GM04503 (cell line): ENCODE measurements at places on chromosomes 7 and 10.

DNA sequence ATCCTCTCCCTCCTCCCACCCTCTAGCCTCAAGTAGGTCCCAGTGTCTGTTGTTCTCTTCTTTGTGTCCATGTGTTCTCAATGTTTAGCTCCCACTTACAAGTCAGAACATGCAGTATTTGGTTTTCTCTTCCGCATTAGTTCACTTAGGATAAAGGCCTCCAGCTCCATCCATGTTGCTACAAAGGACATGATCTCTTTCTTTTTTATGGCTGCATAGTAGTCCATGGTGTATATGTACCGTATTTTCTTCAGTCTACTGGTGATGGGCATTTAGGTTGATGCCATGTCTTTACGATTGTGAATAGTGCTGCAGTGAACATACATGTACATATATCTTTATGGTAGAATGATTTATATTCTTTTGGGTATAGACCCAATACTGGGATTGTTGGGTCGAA lies 1.6 kb upstream of the GOT1 start:
- DNase-seq: no peak

DNA sequence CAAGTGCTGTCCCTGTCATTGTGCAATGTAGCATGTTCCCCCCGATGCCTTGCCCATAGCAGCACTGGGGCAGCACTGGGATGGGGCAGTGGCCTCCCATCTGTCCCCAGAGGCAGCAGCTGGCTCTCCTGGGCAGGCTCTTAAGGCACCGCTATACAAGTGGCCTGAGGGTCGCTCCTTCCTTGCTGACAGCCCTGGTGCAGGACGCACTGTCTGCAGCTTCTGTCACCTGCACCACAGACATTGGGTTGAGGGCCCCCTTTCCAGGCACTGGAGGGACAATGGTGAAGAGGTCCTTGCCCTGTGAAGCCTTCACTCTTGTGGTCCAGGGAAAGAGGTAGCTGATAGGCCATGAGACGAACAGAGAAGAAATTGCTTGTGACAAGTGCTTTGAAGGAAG lies 10.6 kb downstream of the CPSF4 start:
- DNase-seq: no peak

- DNase-seq: no peak
These were observed 204.8 kb downstream of the BMPER start for GRCh38 chr7:34109936-34110780.

GRCh38 chr10:79295563-79295962 lies 51.7 kb upstream of the PPIF start:
- DNase-seq: no peak

DNA sequence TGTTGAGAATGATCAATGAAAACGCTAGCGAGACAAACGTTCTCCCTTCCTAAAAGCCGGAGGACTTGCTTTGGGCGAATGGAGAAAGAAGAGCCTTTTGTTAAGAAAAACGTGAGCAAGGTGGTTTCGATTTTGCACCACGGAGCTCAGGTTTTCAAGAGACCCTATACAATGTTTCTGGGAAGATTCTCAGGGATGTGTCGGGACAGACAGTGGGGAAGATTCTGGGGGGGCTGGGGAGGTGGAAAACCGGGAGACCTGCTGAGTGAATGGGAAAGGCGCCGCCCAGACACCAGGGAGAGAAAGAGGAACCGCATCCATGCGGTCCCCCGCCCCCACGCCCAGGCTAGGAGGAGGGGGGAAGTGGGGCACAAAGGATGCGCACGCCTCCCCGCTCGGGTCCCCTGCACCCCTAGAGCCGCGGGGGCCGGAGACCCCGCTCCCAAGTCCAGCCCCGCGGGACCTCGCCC lies 745 bp downstream of the YWHAG start:
- no peak for DNase-seq

DNA sequence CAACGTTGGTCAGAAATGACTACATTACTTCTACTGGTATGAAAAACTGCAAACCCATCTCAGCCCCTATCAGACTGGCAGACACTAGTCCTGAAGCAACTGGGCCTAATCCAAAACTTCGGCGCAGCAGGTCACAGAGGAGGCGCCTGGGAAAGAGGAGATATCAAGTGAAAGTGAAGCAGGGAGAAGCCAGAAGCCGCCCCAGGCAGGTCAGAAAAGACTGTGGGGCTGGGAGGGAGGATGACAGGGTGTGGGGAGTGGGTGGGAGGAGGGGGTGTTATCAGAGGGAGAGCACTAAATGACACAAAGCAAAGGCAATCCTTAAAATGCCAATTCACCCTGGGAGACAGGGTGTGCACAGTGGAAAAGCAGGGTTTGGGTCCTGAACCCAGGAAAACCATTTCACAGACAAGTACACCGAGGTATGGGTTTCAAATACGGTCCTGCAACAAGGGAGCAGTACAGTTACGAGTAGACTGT lies 731 bp downstream of the CHCHD3 start:
- DNase-seq: no peak

GRCh38 chr10:80579849-80580637 lies 42.3 kb downstream of the SH2D4B start:
- no peak for DNase-seq

DNA sequence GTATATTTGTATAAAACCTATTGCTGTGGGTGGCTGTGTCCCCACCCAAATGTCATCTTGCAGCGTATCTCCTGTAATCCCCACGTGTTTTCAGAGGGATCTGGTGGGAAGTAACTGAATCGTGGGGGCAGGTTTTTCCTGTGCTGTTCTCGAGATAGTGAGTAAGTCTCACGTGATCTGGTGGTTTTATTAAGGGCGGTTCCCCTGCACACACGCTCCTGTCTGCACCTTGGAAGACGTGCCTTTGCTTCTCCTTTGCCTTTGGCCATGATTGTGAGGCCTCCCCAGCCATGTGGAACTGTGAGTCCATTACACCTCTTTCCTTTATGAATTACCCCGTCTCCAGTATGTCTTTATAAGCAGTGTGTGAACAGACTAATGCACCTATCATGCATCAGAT lies 97.6 kb downstream of the DYNC2I1 start:
- DNase-seq: no peak

DNA sequence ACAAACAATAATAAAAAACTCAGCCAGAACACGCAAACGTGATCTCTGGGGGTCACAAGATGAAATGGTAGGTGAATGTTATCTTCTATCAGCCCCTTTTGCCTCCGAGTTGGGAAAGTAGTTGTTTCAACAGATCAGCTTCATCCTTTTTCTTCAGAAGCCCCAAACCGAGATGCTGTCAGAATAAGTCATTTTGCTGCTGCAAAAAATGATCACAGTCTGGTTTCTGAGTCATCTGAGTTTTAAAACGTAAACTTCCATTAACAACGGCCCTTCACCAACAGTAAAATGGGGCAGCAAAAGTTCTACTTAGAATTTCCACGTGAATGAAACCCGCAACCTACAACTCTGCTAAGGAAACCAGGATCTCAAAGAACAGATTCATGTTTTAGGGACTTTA lies 44.9 kb downstream of the JCAD start:
- DNase-seq: no peak

DNA sequence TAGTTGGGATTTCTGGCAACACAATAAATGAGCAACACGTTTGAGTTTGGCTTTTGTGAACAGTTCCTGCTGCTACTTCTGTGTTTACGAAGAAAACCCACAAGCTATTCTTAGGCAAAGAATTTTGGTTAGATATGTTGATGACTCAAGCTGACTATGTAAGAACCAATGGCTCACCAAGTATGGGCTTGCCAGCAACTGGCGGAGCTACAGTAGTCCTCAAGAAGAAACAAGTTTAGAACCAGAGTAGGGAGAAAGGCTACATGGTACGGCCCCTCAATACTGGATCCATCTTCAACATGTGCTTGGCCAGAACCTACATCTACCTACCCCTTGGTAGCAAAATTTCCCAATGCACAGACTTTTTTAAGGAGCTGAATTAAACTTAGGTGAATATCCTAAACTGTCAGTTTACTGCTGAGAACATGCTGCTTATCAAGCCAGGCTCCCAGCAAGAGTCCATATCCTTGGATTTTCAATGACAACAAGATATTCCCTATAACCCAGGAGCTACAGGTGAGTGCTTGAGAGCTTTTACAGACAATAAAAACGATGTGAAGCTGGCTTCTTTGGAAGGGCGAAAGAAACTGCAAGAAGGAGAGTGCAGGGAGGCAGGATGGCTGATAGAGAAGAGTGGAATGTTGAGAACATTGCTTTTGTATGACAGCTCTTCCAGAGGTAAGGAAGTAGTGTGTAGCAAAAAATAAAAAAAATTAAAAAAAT lies 74.3 kb upstream of the ASAH2 start:
- peak; percentile 93 for DNase-seq

DNA sequence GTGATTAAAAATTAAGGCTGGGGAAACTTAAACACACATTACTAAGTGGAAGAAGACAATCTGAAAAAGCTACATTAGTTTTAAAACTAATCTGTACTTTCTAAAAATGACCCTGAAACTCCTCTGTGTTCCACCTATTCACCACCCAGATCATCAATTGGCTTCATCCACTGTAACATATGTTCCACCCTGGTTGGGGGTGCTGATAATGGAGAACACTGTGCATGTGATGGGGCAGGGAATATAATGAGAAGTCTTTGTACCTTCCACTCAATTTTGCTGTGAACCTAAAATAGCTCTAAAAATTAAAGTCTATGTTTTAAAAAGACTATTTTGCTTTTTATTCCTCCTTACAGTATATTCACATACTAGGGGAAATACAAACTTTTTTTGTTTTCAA lies 132.7 kb downstream of the CNOT4 start:
- DNase-seq: no peak

GRCh38 chr7:15832996-15833395 lies 146.5 kb upstream of the MEOX2 start:
- DNase-seq: no peak

DNA sequence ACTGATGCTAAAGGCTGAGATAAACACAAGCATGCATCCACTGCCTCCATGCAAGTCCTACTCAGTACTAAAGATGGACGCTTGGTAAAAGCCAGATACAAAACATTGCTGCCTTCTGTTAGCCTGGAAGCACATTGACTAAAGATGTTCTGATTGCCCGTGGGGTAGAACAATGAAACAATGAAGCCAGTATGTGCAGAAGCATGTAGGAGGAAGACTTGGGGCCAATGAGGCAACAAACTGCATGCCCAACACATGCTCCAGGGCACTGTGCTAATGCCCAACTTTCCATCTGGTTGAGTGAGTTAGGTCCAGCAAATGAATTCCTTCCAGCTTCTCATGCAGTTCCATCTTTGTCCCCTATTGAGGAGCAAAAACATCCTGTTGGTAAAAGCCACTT lies 1245.5 kb downstream of the GATA3 start:
- no peak for DNase-seq

GRCh38 chr7:36440880-36441279 lies 51.2 kb downstream of the ANLN start:
- DNase-seq: no peak

DNA sequence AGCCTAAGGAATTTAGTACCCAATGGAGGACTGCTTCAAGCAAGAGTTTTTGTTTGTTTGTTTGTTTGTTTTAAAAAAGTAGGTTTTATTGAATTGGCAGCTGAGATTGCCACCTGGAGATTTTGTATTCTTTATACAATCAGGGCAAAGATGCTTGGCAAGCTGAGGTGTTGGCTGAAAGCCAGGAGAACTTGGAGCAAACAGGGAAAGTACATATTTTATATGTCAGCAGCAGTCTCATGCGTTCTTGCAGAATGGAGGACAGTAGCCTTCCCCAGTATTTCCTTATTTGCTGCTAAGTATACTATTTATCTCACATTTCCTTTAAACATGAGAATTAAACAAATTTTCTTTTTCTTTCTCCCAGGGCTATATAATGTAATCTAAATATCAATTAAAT lies 22.6 kb upstream of the ICA1 start:
- DNase-seq: no peak

DNA sequence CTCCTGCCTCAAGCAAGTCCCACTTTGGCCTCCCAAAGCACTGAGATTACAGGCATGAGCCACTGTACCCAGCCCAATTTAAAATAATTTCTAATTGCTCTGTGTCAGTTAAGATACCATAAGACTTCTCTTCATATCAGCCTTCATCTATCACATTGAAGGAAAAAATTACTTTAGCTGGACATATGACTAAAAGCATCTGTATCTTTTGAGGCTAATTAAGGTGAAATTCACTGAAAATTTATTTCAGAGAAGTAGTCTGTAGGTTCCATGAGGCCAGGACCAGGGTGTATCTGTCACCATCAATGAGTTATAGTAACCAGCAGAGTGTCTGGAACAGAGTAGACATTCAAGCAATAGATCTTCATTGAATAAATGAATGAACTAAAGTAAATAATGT lies 205.2 kb upstream of the PHYHIPL start:
- no peak for DNase-seq

GRCh38 chr7:93239824-93240223 lies 7.7 kb downstream of the VPS50 start:
- DNase-seq: no peak

DNA sequence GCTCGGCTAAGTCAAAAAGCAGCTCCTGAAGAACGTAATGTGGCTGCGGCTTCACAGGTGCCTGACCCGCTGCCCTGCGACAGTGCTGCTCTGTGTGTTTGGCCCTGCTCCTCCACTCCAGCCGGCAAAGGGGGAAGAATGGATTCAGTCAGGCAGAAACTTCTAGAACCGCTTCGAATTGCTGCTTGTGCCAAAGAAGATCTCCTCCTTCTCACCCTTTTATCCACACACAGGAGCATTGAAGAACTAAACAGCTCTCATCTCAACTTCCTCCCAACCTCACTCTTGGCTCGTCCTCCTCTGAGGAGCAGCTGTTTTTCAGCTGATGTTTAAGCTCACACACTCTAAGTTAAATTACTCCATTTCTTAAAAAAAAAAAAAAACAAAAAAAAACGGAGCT lies 651.4 kb downstream of the INHBA start:
- DNase-seq: no peak

DNA sequence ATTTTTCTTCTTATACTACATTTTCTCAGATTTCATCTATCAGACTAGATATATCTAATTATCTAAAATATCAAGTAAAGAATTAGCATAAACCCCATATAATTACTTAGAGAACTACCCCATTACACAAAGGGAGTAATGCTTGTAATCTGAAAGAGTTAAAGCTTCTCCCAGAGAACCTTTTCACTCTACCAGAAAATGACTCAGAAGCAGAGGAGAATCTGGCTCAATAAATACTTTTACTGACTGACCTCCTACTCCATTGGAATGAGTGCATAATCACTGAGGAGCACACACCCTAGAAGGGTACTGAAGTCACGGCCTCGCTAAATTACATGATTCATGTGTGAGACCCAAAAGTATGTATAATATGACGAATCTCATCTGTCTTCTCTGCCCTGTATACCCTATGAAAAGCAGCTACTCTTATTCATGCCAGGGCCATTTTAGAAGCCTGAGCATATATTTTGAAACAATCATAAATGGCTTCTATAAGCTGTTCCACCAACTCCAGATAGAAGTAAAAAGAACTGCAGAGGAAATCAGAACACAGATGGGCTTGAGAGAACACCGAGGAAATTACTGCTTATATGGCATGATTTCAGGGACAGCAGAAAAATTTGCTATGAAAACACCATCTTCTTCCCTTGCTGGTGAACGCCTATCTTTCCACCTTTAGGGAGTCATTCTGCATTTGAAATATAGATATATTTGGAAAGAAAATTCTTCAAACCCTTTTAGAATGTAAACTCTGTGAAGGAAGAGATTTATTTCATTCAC lies 32.7 kb downstream of the DNMBP start:
- peak; percentile 89 for DNase-seq

GRCh38 chr10:124692100-124692446 lies 52.1 kb downstream of the FAM53B start:
- DNase-seq: no peak
